HT-29 (cell line): ENCODE measurements at places on chromosomes 11 and 22. TPM values are rescaled to one million over a fixed set of nuclear protein-coding genes. Genes with fewer than 3 reads are reported as not detected.

DNA sequence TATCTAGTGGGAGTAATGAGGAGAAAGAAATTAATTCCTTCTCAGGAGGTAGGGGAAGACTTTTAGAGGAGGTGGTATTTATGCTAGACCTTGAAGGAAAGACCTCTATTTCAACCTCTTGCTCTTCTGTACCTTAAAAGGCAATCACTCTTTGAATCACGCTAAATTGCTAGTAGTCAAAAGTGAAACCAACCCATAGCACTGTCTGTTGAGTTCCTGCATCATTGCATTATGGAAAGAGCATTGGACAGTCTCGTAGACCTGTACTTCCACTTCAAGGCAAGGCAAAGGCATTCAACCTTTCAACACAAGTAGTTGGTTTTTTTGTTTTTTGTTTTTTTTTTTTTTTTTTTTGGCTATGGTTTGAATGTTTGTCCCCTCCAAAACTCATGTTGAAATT is 770.4 kb downstream of the ETS1 start:
- no peak for DNase-seq

DNA sequence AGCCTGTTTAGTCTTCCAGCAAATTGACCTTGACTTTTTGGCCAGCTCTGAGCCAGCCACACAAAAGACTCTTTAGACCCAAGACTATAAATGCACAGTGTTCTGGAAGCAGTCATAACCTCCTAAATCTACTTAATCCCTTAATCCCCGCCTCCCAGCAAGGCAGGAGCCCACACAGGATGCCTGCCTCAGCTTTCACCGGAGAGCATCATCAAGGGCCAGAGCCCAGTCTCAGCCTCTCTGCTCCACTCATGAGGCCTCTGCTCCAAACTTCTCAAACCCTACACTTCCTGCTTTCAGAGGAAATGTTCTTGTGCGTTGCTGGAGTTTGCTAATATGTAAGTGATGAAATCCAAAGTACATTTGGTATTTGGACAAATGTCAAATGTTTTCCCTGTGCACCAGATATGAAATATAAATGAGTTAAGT is 57.9 kb upstream of the FSHB start:
- DNase-seq = peak; percentile 34

DNA sequence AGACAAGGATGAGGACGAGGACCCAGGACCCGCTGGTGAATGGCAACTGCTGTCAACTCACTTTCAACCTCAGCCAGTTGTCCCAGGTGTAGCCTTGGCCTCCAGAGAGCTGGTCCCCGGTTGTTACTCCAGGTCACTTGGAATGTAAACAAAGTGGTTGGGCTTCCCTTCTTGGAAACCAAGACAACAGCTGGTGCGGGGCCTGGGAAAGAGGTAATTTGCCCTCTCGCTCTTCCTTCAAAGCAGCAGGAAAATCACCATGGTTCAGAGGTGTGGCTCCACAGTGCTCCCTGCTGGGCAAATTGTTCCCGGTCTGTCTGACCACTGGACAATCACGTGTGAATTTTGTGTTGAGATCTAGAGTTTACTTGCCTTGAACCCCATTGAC is 15.0 kb downstream of the SLC1A2 start:
- peak; percentile 62 for DNase-seq

GRCh38 chr11:355581-356458 is 13.5 kb upstream of the B4GALNT4 start:
- peak; percentile 86 for DNase-seq

DNA sequence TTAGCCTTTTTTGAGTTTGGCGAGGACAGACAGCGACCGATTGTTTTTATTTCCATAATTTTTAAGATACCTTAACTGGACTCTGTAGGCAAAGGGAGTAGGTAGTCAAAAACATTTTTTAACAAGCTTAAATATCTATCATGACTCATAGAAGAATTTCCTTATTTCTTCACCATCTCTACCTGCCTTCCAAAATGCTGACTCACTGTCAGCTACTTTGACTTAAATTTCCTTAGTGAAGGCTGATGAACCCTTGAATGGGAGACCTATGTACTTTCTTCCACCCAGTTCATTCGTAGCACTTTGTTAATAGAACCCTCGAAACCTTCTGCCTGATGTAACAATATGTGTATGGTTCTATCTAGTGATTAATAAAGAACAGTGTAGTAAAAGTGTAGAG is 1.1 kb upstream of the MTMR2 start:
- DNase-seq = peak; percentile 84

DNA sequence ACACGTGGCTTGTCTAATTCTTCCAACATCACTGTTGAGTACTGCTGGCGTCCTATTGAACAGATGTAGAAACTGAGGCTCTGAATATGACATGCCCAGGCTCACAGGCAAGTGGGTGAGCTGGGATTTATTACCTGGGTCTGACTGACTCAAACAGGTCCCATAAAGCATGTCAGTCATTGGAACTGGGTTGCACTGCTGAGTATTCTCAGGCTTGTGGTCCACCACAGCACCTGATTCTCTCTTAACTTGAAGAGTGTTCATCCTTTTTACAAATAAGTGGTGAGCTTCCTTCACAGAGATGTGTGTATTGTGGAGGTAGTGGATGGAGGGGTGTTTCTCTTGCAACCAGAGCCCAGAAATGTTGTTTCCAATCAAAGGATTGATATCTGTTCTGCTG is 44.5 kb downstream of the SC5D start:
- DNase-seq = no peak

DNA sequence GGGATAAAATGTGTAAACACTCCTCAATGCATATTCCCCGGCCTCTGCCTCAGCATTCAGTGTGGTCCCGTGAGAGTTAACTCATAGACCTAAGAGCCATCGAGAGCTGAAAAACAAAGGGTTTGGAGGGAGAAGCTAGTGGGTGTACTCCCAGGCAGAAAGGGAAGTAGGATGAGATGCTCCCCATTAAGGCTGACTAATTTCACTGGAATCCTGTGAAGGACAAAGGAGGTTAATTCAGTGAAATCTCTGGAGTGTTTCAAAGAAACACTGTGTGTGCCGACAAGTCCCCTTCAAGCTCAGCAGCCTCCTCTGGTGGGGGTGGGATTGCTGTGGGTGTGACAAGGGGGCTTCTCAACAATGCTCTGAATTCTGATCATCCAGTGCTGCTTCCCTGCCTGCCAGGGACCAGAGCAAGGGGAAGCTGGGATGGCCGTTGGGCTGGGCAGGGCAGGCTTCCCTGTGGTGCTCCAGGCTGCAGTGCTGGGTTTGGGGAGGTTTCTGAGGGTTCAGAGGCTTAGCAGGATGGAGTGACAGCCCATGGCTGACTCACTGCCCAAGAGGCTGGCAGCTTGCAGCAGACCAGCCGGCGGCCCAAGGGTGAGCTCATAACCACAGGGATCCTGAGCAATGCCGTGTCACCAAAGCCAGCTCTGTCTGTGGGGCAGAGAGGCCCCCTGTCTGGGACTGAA is 61.4 kb upstream of the BMAL1 start:
- DNase-seq = no peak

MUC2 gene
- total RNA-seq = 6.9 and 9.1 TPM in 2 replicates

- peak; percentile 45 for DNase-seq
Measured at GRCh38 chr11:105609341-105609781, 512 bp upstream of the GRIA4 start.

DNA sequence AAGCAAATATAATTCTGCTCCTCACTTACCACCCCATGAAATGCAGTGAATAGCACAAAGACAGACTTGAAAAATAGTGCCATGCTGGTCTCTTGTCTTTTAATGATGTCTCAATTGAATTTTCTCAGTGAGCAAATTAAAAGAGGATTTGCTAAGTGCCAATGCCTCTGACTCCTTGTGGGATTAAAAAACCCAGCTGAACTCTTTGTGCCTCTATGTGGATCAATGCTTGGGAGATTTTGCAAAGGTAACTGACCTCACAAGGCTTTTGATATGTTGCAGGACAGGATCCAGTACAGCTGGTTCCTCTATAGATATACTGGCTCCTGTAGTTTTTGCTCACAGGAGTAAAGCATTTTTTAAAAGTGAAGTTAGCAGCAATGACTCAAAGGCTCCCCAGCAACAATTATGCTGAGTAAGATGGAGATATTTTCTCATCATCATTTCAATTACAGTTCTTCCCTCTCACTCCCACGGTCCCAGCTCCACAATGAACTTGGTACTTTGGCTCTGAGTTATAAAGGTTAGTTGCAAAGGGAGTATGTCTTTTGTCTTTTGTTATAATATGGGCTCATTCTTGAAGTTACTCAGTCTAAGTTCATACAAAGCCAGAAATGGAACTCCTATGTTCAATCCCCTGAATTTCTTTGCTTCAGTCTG is 471.5 kb downstream of the LRRC4C start:
- no peak for DNase-seq

DNA sequence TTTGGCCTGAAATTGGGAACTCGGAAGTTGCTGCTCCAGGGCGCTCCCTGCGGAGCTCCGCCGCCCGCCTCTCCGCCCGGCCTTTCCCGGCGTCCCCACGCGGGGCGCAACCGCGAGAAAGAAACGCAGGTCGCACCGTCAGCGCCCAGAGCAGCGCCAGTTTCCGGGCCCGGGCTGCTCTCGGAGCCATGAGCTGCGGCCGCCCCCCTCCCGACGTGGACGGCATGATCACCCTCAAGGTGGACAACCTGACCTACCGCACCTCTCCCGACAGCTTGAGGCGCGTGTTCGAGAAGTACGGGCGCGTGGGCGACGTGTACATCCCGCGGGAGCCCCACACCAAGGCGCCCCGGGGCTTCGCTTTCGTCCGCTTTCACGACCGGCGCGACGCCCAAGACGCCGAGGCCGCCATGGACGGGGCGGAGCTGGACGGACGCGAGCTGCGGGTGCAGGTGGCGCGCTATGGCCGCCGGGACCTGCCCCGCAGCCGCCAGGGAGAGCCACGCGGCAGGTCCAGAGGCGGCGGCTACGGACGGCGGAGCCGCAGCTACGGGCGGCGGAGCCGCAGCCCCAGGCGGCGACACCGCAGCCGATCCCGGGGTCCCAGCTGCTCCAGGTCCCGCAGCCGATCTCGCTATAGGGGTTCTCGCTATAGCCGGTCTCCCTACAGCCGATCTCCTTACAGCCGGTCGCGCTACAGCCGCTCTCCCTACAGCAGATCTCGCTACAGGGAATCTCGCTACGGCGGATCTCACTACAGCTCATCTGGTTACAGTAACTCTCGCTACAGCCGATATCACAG is 521 bp downstream of the SRSF8 start:
- peak; percentile 82 for DNase-seq

- DNase-seq = peak; percentile 54
Measured at GRCh38 chr11:102280245-102280833, 36.9 kb upstream of the BIRC3 start.

DNA sequence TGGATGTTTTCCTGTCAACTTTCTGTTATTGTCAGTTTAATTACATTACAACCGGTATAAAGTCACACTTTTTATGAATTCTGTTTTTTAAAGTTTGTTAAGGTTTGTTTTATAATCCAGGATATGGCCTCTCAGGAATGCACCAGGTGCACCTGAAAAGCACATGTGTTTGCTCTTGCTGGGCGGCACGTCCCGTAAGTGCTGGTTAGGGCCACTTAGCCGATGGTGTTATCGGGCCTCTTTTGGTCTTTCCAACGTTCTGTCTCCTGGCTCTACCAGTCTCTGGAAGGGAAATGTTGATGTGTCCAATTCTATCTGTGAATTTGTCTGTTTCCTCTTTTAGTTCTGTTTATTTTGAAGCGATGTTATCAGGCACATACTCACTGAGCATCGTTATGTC is 695.7 kb downstream of the BRD1 start:
- no peak for DNase-seq

GRCh38 chr11:6576471-6577373 is 26.7 kb downstream of the RRP8 start:
- no peak for DNase-seq

- peak; percentile 45 for DNase-seq
Measured at GRCh38 chr11:1039481-1040427, 3.2 kb upstream of the MUC6 start.

DNA sequence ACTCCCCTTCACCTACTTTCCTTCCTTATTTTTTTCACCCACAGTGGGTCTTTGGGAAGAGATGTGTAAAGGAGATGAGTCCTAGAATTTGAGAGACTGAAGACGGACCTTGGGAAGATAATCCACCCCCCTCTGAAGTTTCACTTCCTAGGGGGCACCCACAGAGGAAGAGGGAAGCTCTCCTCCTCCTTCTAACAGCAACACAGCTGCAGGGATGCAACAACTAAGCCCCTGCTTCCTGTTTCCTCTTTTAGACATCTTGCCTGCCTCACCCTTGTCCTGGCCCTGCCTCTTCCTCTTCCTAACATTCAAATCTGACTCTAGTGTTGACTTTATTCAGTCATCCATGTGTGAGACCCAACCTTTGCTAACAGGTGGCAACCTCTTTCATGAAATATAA is 424.6 kb downstream of the BUD13 start:
- DNase-seq = no peak

MS4A4A gene
- not detected in 2 replicates for total RNA-seq

- DNase-seq = no peak
Measured at GRCh38 chr11:118715837-118716260, 36.4 kb upstream of the TREH start.

DEFB131B gene
- total RNA-seq = not detected in 2 replicates

DNA sequence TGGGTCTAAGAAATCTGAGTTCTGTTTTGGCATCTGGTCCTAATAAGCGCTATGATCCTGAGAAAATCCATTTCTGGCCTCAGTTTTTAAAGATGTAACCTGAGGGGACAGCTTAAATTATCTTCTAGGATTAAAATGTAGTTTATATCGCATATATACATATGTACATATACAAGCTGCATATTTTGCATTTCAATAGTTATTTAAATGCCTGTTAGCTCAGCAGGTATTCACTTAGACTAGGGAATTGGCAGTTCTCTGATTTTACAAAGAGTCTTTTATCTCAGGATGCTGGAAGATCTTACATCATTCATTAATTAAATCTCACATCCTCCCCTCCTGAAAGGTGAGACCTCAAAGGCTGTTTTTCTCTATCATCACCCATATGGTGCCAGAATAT is 1232.8 kb downstream of the LRRC4C start:
- DNase-seq = no peak

DNA sequence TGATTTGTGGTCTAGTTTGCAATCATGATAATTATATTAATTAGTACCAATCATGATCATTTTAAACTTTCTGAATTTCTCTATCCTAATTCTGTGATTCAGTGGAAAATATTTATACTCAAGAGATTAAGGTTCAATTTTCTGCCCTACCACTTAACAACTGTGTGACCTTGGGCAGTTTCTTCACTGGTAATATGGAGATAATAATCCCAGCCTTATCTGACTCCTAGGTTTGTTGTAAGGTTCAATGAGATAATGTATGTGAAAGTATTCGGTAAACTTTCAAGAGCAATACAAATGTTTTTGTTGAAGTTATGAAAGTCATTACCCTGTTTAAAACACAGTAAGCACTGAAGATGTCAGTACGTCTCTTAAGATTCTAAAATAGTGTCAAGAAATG is 36.3 kb downstream of the CSTPP1 start:
- no peak for DNase-seq

OR6T1 gene
- not detected in 2 replicates for total RNA-seq

- DNase-seq = peak; percentile 98
Measured at GRCh38 chr11:96242971-96243647, 99.9 kb downstream of the MAML2 start.

- DNase-seq = no peak
Measured at GRCh38 chr11:110507328-110507727, 77.6 kb downstream of the FDX1 start.

DNA sequence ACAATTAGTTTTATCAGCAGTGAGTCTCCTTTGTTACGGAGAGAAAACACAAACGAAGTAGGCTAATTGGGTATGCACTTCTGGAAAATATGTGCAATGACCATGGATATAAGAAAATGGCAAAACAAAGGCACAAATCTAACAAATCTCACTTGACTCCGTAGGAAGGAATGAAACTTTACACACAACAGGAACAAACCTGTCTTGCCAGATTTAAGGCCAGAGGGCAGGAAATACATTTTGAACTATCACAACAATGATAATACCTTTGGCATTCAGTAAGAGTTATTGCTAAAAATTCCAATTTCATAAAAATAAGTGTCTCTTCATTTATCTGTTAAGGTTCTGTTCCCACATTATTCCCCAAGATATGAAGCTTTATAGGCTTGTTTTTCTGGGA is 36.6 kb downstream of the SLC25A17 start:
- DNase-seq = no peak
